Activated T-helper 9 cell treated with anti-CD3 and anti-CD28 coated beads, Interleukin-2, amount 50 U/mL, for 16 hours (primary cell): ENCODE measurements at places on chromosomes 7 and 10.
A peak's percentile ranks its signal among the peaks of the same experiment; 100 is the strongest.

DNA sequence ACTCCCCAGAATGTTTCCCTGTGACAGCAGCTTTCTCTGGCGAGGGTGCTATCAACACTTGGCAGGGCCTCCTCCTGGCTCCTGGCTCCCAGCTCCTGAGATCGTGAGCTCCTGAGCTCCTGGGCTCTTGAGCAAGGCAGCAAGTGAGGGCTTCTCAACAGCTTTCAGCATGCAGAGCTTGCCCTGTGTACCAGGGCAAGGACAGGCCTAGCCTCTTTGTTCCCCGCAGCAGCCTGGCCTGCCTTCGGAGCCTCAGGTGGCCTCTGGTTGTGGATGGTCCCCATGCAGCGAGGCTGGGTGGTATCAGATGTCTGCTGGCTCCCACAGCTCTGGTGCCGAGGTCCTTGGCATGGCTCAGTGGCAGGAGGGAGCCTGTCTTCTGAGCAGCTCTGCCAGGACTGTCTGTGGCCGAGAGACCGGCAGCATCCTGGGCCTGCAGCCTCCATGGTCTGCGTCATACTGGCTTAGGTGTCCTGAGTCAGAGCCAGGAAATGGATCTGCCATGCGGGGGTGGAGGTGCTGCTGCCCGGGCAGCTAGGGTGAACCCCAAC, 44.2 kb downstream of the ZMIZ1 start:
- no peak for DNase-seq

GRCh38 chr7:97026715-97027426, 2.2 kb upstream of the DLX5 start:
- DNase-seq: no peak

- DNase-seq: no peak
Observed at GRCh38 chr7:4137552-4137951, 544.5 kb upstream of the FOXK1 start.

GRCh38 chr10:110781139-110781538, 90.6 kb upstream of the PDCD4 start:
- no peak for DNase-seq

DNA sequence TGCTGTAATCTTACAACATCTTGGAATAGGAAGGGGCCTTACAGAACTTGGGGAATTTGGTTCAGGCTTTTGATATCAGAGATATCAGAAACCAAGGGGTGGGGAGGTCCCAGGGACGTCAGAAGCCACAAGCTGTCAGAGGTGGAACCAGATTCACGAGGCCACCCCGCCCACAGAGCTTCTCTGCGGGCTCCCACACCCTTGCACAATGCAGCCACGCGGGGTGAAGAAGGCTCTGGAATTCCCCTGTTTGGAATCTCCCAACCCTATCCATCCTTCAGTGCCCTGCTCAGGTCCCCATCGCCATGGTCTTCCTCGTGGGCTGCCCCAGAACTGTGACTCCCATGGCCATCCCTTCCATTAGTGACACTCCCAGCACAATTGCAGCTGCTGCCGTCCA, 247.1 kb upstream of the SHH start:
- no peak for DNase-seq

DNA sequence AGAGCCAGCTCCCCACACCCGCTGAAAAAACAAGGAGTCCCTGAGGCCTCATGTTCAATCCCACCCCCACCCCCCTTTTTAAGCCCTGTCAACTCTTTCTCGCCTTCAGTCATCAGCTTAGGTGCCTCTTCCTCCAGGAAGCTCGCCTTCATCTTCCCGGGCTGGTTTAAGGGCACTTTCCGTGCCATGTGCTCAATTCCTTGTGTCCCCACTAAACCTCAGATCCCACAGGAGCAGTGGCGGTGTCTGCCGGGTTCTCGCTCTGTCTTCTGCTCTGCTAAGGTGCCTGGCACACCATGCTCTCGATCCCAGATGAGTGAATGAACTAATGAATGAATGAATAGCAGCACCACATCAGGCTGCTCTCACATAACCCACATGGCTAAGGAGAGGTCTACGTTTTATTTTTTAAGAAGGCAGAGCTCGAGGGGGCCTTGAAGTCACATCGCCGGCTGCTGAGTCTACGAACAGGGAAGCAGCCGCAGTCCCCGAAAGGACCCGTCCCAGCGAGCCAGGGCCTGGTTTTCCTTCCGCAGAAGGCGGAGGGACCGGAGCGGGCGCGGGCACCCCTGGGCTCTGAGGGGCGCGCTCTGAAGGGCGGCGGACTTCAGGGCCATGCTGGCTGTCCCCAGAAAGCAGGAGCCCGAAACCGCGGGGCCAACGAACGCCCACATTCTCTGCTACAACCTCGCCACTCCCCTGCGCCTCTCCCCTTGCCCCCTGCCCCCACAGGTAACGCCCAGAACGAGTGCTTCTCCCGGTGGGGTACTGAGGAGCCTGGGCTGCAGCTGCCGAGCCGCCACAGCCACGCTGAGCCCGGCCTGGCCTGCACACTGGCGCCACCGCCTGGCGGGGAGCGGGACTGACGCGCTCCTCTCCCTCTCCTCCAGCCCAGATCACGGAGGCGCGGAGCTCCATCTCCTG, 73.4 kb upstream of the KCNMA1 start:
- peak; percentile 55 for DNase-seq

DNA sequence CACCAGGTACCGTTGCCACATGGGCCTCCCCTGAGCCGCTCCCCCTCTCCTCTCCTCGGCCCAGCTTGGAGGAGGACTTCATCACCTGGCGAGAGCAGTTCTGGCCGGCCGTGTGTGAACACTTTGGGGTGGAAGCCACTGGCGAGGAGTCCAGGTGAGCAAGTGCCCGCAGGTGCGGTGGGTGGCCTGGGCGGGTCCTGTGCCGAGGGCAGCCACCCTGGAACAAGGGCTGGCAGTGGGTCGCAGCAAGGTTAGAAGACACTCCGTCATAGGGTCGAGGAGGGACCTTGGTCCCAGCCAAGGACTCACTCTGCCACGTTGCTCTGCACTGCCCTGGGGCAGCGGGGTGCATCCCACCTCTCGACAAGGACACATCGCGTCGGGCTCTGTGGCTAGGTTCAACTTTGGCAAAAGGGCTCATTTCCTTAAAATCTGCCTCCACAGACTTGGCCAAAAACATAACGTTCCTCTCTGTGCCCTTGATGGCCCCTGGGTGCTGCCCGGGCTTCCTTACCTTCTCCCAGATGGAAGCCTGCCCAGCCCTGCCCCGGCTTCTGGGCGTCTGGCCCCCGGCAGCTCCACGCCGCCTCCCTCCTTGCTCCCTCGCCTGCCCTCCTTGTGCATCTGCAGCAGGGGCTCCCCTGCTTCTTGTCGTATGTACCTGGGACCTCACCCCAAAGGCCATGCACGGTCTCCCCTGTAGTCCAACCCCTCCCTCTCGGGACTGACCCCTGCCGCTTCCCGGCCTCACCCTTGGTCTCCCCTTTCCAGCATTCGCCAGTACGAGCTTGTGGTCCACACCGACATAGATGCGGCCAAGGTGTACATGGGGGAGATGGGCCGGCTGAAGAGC, 12.7 kb downstream of the TMEM120A start:
- no peak for DNase-seq

DNA sequence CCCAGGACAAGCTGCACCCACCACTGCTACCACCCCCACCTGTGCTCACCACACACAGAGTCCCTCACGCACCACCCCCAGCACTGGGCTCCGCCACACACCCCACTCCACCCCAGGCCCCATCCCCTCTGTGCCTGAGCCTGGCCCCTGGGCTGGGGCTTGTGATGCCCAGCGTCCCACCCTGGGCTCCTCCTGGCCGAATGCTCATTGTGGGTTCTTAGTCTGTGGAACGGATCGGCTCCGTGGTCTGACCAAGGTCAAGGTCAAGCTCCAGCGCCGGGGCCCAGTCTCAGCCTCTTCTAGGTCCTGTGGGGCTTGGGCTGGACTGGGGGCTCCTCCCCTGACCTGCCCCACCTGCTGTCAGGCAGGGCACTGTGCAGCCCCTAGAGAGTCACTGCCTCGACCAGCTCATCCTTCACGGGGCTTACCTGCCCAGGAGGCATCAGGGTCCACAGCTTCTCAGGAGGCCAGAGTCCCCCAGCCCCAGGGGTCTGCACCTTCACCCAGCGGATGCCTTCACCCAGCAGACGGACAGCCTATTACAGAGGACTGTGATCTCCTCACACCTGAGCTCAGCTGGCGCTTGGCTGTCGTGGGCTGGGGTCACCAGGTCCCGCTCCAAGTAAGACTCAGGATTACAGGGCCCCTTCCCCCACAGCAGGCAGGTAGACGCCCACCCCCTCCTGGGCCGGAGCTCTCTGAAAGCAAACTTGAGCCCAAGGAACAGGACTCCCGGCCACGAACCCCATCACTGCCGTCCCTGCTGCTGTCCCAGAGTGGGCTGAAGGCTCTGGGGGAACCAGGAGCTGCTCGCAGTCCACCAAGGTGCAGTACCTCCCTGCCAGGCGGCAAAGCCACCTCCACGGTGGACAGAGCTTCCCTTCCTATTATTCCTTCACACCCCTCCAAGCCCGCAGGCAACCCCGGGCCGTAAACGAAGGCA, 15.3 kb upstream of the UTF1 start:
- DNase-seq: no peak

DNA sequence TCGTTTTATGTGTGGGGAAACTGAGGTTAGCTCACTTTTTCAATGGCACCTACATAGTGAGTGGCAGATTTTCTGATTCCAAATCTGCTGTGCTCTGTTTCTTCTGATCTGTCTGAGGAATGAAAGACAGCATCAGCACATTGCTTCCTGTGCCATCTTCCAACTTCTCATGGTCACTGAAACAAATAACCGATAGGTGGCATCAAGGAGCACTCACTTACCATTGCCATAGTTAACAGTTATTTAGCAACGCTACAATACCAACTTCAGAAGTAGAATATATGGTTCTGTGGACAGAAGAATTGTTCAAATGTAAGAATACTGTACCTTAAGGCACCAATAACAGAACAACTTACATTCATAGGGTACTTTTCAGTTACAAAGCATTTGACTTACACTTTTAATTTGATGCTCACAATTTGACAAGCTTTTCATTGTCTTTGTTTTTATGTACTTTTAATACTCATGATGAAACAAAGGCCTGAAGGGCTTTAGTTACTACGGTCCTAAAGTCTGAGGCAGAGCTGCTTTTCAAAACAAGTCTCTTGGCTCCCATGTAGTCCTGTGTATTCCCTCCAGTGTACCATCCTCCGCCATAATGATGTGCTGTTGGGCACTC, 228.9 kb upstream of the TCF7L2 start:
- DNase-seq: no peak

- no peak for DNase-seq
Observed at GRCh38 chr7:60017-60675, 132.2 kb upstream of the FAM20C start.

GRCh38 chr7:143279186-143280098, 5.3 kb upstream of the TMEM139 start:
- no peak for DNase-seq

GRCh38 chr10:29835055-29835454, 200.3 kb upstream of the SVIL start:
- DNase-seq: no peak

- no peak for DNase-seq
Observed at GRCh38 chr10:113345826-113346624, 206.8 kb upstream of the HABP2 start.

DNA sequence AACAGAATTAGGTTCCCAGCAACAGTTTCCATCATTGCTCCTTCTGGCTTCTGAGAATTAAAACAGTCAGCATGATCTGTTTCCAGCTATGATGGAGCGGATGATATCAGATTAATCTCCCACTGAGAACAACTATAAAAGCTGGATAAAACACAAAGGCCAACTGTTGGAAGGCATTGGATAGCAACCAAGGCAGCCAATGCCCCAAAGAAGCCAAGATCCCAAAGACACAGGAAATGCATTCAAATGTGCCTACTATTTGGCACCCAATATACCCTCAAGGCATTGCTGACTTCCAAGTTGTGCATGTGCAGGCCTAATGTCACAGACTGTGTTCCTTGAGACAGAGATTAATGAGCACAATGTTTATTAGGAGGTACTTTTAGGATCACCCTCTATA, 259.3 kb downstream of the ARHGAP12 start:
- DNase-seq: no peak
